Inflammatory macrophage treated with lipopolysaccharide for 1 hour (primary cell): ENCODE measurements at places on chromosomes 5 and 9.

DNA sequence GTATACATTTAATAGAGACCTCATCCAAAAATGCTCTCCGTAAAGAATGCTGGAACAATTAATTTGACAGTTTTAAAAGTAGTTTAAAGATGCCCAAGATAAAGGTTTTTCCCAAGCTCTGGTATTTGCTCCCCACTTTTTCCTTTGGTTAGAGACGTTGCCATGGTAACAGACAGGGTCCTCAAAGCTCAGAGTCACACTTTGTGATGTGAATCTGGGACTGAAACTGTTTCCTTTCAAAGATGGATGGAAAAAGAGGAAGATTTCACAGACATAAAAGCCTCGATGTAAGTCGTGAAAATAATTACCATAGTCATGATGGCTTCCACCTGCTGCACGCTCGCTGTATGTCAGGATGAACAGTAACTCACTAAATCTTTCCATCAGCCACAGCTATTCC is 229.5 kb downstream of the MSX2 start:
- no peak for DNase-seq

DNA sequence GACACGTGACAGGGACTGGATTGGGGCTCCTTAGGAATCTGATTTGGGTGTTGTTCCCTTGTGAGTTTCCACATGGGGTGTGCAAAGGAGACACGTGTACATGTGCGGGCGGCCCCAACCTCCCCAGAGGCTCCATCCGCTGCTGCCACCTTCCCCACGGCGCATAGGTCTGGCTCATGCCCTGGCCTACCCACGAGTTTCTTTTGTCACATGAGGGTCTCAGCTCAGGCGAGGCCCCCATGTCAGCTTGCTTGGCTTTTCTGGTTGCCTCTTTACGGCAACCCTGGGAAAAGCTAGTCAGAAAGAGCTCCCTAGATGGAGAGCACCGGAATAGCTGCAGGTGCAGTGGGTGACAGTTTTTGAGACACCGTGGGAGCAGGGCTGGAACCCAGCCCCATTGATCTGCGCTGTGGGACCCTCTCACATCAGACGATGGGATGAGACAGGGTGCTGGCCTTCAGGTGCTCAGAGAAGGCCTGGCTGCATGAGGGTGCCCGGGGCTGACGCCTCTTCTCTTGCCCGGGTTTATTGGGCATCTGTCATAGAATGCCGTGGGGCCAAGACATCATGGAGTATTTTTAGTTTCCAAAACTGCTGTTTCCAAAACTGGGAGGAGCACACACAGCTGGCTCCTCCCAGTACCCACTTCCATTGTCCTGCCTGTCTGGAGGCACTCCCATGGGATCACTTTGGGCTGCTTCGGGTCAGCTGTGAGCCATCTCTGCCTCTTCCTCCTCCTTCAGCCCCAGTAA is 107.8 kb downstream of the WNK2 start:
- no peak for DNase-seq

DNA sequence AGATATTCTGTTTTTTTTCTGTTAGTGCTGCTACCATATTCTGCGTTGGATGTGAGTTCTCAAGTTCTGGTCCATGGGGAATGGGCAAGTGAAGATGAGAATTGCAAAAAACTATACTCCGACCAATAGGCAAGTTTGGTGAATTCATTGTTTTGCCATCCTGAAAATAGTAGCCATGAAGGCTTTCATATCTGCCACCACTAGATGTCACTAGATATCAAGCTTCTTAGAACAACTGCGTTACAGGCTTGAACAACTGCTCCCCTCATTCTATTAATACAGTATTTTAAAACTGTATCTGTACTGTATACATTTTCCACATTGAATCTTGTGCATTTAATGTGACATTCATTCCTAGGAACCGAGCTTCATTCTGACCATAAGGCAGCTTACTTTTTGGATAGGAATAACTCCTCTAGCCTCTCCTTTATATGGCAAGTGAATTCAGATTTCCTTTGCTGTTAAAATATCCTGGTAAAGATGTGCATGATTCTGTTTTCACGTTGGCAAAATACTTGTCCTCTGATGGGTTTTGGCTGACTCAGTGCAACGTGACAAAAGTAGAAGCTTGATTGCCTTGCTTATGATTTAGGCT is 163.6 kb downstream of the SREK1 start:
- DNase-seq, result peak; percentile 50

- DNase-seq, result no peak
Measured at GRCh38 chr5:138064526-138064925, 19.3 kb upstream of the WNT8A start.

- DNase-seq, result no peak
Measured at GRCh38 chr5:124301850-124302249, 444.6 kb downstream of the ZNF608 start.

GRCh38 chr9:121573717-121574485 is 74.3 kb upstream of the GGTA1 start:
- DNase-seq, result no peak
